ENCODE measurements at places on chromosomes 5 and 9. TPM values are rescaled to one million over a fixed set of nuclear protein-coding genes. Genes with fewer than 3 reads are reported as not detected.
A peak's percentile ranks its signal among the peaks of the same experiment; 100 is the strongest.

AQP7 gene
- total RNA-seq = 0.29 TPM

HTR1A gene
- total RNA-seq = not detected

ANKDD1B gene
- total RNA-seq = 0.19 TPM

FOXI1 gene
- not detected for total RNA-seq

- DNase-seq = no peak
These were observed 343.2 kb downstream of the DEPDC1B start for GRCh38 chr5:60356745-60357144.

DNA sequence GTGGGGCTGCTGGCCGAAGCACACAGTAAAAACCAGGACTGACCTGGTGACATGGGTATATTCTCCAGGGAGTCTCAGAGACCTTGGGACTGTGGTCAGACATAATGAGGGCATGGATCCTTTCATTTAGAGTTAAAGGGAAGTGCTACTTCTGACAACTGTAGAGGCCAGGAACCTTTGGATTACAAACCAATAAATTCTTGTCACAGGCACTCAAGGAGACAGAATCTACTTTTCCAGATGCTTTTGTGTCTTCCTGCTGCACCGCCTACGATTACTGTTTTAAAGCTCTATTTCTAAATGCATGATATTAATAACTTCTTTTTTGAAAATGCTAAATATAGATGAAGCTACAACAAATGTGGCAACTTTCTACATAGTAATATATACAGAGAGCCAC, 106.5 kb upstream of the LPAR1 start:
- no peak for DNase-seq

DNA sequence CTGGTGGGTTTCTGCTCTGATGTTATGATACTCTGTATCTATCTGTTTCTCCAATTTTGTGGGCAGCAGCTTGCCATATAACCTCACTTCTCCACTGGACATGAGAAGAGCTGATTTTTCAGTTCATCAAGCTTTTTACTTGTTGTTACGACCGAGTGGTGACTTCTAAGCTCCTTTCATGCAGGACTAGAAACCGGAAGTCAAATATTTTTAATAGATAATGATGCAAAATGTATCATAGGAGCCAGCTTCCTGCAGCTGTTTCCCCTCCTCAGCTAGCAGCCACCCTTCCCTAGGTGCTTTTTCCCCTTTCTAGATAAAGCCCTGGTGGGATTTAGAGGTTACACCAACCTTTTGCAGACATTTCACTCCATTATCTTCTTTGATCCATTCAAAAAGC, 17.0 kb upstream of the ADAM19 start:
- no peak for DNase-seq

DNA sequence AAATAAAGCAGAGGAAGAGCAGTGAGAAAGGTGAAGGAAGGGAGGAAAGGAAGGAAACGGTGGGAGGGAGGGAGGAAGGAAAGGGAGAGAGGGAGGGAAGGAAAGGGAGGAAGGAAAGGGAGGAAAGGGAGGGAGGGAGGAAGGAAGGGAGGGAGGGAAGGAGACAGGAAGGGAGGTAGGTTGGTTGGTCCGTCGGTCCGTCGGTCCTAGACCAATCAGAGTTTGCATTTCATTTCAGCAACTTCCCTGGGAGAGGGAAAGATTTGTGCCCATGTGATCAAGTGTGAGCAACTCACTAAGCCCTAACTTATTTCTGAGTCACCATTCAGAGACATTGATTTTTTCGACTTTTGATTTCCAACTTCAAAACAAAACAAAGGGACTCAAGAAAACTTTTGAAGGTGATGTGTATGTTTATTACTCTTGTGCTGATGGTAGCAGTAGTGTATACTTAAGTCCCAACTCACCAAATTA, 18.8 kb downstream of the NANS start:
- no peak for DNase-seq

DNA sequence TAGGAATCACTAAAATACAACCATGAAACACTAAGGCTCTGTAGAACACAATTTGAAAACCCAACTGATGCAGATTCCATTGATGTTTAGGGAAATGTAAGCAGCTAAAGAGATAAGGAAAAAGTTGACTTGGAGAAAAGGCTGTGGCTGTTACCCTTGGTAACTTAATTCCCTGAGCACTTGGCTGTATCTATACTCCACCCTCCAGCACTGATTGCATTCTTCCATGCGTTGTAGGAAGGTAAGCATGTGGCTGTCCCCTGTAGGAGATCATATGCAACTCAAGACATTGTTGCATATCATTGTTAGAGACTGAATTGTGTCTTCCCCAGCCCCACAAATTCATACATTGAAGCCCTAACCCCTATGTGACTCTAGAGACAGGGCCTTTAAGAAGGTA, 184.5 kb downstream of the CEMIP2 start:
- DNase-seq = no peak

DNA sequence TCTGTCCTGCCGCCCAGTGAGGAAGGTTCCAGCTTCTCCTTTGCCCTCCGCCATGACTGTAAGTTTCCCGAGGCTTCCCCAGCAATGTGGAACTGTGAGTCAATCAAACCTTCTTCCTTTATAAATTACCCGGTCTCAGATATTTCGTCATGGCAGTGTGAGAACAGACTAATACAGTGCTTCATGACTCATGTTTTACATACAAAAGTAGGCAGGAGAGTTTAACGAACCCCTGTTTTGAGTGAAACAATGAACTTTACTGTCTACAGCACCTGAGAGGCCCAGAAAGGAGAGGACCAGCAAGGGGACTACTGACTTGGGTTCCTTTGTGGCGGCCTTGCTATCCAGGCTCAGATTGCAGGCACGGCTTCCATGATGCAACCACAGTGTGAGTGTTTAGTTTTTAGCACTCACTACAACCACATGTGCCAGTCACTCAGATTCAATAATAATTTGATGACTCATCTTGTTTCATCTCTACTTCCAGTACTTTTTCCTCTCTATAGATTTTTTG, 139.1 kb upstream of the CLINT1 start:
- no peak for DNase-seq

DNA sequence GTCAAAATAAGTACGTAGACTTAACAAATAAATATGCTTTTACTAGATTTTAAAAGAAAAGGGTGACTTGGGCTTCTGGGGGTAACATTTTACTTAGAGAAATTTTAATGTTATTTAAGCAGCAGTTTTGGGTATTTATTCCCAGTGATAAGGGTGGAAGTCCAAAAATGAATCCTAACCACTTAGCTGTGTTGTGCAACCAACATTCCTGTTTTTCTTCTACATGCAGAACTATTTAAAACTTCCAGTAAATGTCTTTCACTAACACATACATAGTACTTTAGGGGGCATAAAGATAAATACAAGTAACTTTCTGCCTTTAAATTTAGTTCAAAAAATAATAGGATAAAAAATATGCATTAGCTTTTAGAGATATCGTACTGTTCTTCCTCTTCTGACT, 436.7 kb downstream of the CTNND2 start:
- DNase-seq = no peak

DNA sequence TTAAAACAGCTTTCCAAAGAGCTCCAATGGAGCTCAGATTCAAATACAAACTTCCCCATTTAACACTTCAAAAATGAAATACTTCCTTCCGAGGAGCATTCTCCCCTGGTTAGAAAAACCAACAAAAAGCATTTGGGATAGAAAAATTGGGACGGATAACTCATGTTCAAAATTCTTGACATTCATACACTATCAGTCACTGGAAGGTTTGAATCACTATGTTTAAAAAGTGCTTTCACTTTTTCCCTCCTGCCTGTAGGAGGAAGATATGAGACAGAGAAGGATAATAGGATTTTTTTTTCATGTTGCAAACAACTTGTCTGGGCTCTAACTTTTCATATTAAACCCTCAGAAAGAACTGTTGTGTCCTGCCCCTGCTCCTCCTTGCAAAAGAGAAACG, 412.0 kb downstream of the ACTL7B start:
- no peak for DNase-seq

DNA sequence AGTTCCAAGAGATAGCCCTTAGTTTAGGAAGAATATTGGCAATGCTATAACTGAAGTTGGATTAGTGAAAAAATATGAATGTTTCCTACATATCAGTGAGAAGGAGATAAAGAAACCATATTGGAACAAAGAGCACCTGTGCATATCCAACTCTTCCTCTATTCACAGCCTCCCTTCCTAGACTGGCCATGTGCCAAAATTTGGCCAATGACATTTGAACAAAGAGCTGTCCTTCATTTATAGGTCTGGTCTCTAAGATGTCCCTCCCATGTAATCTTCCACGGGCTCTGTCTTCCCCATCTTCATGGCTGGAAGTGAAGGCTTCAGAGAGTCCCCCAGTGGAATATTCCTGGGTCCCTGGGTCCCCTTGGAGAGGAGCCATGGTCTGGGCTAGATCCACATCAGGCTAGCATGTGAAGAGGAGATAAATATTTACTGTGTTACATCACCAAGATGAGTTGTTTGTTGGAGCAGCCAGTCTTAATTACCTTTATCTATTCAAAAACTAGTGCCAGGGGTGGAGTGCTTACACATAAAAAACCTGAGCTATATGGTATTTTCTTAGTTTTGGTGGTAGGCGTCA, 190.0 kb upstream of the S1PR3 start:
- no peak for DNase-seq

DNA sequence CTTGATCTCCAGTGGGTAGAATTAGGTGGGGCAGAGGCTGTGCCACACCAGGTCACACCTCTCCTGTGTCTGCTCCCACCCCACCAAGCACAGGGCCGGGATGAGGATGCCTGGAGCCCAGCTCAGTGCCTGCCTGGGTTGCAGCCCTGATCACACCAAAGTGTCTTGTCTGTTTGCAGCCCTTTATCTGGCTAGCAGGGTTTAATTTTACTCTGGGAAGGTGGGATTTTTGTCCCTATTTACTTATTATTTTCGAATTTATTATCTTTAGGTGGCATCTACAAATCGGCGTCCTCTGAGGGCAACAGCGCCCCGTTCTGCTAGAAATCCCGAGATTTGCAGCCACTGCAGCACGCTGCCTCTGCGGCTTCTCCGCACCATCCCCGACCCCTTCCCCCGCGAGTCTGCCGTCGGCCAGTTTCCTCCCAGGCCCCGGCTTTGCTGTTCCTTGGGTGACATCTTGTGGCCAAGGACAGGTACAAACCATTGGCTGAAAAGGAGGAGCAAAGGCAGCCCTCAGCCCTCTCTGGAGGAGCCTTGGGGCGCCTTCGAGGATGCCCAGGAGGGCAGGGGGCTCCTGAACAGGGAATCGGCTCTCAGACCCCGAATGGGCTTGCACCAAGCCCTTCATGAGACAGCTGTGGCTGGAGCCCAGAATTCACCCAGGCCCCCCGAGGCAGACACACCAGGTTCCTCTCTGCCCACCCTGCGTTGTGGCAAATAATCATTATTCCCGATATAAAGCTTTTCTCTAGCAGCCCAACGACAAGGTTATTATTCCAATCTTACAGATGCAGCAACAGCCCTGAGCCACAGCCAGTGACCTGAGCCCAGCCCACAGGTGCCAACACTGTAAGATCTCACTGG, 113.0 kb downstream of the GAPVD1 start:
- peak; percentile 76 for DNase-seq

GRCh38 chr9:91359734-91360470, 1.8 kb downstream of the AUH start:
- no peak for DNase-seq

DNA sequence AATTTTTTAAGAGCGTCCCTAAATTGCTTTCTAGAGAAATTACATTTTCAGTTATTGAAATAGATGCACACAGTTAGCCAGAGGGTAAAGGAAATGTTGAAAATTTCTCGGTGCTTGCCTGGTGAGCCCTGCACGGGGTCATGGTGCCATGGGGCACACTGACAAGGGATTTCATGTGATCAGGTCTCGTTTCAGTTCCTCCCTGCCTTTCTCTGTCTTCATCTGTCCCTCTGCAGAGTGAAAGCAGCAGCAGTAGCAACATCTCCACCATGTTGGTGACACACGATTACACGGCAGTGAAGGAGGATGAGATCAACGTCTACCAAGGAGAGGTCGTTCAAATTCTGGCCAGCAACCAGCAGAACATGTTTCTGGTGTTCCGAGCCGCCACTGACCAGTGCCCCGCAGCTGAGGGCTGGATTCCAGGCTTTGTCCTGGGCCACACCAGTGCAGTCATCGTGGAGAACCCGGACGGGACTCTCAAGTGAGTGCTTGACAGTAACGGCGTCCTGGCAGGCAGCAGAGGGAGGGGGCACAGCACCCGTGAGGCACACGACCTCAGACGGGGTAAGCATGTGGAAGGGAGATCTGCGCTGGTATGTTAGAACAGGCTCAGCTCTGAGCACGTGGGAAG, 89.1 kb upstream of the OTULINL start:
- no peak for DNase-seq
